ENCODE measurements at places on chromosomes 5 and 9.
A peak's percentile ranks its signal among the peaks of the same experiment; 100 is the strongest.

DNA sequence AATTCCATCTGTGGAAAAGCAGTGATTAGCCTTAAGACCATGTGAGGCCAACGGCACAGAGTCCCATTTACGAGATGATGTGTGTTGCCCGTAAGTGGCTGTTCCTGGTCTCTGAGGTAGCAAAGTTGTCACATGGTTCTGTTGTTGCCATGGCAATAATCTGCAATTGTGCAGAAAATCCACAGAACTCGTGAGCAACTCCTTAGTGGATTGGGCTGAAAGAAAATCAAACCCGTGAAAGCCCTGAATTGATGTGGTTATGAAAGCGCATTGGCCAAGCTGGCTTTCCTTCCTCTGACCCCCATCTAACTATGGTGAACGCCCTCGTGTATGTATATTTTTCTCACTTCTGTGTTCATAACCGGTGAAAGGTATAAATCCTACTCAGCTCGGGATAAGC lies 614.7 kb downstream of the EBF1 start:
- DNase-seq = no peak

- DNase-seq = no peak
Observed at GRCh38 chr5:120789918-120790317, 325.8 kb downstream of the PRR16 start.

DNA sequence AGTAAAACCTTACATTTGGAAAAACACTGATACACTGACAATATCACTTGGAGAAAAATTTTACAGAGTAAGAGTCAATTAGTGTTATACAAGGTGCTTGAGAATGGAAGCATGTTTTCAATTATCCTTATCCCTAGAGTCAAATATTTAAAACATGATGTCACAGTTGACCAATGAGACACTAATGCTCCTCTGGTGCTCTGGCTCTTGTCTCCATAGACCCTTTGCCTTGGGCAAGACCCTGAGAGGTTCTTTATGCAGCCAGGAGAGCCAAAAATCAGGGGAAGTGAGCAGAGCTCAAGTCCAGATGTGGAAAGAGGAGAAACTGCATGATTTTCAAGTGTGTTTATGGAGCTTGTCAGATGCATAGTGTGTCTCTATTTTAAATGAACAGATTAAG lies 153.9 kb downstream of the MARCHF11 start:
- no peak for DNase-seq

DNA sequence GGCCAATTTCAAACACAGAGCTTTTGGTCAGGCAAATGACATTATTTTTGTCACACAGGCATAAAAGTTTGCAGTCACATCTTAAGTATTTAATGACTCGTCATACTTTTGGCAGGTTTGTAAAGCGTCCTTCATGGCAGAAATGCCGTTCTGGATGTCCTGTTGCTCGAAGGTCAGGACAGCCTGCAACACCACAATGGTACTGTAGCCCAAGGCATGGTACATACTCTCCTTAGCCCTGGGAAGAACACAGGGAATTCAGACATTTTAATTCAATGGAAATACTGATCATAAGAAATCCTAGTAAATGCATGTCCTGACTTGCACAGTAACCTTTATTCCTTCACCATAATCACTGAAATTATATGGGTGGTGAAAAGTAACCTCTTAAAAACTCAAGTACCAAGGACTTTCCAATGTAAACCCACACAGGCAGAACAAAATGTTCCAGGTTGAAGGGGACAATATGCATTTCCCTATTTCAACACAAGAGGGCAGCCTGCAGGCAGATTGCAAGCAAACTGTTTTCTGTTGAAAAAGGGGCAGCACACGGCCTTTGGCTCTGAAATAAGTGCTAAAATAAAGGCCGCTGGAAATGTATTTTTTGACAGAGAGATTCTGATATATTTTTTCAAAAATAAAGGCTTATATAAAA lies 95.7 kb downstream of the TTC39B start:
- DNase-seq = peak; percentile 82

DNA sequence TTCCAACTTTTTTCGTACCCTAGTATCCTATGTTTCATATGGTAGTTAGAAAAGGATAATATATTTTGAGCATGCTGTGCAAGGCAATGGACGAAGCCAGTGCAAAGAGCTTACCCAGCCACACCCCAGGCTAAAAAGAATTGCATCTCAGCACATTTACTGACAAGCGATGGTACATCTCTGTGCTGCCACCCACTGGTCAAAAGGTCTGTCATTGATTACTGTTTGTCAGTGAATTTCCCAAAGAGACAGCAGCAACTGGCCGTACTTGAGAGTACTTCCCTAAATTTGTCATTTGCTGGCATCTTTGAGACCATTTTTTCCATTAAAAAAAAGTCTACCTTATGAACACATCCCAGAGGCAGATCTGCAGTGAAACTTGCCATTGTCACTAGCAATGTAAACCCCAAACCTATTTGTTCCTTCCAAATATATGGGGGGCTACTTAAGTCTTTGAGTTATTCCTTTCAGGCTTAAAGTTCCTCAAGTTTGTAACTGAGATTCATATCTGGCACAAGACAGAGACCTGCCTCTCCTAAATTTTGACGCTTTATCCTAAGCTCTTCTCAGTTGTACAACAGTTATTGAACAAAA lies 184.3 kb downstream of the CTNND2 start:
- peak; percentile 4 for DNase-seq

DNA sequence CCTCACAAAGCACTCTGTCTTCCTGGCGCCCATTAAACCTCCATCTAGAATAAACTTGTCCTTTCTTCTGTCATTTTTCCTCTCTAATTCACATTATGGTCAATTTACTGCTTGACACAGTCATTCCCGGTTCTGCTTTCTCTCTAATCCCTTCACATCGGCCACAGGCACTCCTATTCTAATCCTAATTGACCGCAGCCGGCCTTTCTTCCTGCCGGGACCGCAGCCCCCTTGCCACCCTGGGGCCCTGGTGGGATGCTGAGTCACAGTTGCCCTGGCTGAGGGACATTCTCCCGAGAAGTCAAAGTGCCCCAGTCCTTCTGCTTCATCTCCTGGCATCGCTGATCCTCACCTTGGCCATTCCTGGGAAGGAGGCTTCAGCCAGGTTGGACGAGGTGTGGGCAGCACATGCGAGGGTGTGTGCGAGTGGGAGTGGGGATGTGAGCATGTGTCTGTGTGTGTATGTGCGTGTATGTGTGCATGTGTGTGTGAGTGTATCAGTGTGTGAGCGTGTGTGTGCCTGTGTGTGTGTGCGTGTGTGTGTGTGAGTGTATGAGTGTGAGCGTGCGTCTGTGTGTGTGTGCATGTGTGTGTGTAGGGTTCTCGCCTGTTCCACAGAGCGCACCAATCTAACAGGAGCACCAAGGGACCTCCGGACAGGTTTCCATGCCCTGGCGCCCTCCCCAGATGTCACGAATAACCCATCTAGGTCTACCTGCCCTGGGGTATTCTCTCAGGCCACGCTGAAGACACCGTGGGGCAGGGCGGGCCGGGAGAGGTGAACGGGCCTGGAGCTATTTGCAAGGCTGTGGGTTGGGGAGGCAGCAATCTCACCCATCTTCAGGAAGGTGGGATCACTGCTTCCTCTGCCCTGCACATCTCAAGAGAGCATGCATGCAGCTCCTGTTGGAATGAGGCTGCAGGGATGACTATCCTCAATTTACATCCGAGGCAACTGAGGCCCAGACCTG lies 191.2 kb downstream of the PAX5 start:
- DNase-seq = no peak

GRCh38 chr9:137370865-137371520 lies 52.0 kb downstream of the EXD3 start:
- no peak for DNase-seq

DNA sequence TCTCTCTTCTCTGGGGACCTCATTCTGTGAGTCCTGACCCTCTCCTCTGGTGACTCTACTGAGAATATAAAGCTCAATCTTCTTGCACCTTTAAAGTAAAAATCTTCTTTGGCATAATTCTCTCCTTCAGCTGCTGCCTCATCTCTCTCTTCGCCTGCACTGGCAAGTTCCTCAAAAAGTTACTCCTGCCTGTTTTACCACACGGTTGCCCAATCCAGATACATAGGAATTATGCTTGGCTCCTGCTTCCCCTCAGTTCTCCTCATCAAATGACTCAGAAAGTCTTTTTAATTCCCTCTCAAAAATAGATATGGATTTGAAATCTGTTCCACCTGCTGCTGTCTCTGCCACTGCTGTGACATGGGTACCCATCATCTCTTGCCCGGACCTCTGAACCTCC lies 14.4 kb upstream of the HRCT1 start:
- no peak for DNase-seq

DNA sequence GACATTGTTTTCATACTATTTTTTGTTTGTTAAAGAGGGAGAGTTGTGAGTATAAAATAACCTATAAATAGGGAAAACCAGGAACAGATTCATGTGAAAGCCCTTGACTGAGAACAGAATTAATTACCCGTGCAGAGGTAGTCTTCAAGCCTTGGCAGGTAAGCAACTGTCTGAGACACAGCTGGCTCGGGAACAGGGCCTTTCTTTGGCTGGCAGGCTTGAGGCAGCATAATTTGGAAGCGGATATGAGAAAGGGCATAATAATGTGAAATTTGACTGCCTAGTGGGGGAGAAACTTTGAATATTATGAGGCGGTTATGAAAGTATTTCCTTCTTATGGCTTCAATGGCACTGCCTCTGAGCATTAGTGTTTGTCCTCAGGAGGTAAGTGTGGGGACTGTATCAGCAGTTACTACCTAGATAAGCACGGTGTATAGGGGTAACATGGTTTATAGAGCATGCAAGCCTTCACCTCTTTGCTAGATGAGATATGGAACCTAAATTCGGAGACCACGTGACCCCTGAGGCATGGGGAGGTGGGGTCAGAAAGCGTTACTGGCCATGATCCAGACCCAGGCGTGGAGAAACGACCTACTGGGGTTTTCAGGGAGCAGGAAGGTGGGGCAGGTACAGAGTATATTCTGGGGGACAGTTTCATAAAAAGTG lies 210.2 kb upstream of the GAS1 start:
- DNase-seq = no peak

GRCh38 chr9:121868626-121869025 lies 217.2 kb downstream of the DAB2IP start:
- no peak for DNase-seq
